ENCODE measurements at places on chromosomes 11 and 22.

DNA sequence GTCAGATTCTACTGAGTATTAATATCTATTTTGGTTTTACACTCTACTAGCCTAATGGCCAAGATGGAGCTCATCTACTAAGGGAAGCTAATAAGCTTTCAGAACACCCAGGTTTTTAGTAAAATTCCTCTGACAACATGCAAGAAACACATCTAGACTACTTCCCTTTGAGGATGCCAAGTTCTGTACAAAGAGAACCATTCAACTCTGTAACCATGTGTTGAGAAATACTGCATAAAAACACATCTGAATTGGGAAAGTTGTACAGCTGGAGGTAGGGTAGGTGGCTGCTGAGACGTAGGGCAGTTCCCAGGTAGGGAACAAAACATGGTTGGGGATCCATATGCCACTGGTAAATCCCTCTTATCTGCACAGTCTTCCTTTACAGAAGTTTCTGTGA lies 66.2 kb downstream of the SC5D start:
- DNase-seq: no peak

- DNase-seq: no peak
Observed at GRCh38 chr22:21443735-21444421, 23.3 kb upstream of the TMEM191C start.

DNA sequence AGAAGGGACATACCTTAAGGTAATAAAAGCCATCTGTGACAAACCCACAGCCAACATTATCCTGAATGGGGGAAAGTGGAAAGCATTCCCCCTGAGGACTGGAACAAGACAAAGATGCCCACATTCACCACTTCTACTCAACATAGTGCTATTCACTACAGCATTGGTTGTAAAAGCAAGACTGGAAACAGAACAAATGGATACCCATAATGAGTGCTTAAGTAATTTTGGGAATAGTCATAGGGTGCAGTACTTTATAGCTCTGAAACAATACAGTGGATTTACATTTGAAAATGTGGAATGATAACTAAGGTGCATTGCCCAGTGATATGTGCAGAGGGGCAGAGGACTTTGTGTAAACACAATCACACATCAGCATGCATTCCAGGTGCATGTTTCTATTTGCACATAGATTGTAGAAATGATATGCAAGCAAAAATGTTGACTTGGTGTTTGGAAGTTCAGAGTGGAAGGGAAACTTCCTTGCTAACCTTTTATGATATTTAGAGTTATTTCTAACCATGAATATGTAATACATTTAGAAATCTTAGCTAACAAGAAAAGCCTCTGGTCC lies 112.3 kb downstream of the IGLL1 start:
- DNase-seq: no peak

DNA sequence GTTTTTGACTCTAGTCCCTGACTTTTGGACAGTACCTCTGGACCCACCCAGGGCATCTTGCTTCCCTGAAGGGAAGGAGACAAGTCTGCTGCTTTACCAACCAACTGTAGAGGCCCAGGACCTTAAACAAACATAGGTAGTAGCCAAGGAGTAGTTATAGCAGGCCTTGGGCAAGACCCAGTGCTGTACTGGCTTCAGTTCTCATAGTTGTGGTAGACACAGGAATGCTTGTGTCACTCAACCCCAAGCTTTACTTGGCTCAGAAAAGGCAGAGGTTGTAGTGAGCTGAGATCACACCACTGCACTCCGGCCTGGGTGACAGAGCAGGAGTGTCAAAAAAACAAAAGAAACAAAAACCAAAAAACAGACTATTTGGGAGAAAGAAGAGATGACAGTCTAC lies 21.3 kb upstream of the OR52M1 start:
- no peak for DNase-seq

GRCh38 chr11:17810746-17811145 lies 76.2 kb downstream of the KCNC1 start:
- DNase-seq: no peak

- DNase-seq: peak; percentile 58
Observed at GRCh38 chr11:33291004-33291777, 34.0 kb downstream of the HIPK3 start.

DNA sequence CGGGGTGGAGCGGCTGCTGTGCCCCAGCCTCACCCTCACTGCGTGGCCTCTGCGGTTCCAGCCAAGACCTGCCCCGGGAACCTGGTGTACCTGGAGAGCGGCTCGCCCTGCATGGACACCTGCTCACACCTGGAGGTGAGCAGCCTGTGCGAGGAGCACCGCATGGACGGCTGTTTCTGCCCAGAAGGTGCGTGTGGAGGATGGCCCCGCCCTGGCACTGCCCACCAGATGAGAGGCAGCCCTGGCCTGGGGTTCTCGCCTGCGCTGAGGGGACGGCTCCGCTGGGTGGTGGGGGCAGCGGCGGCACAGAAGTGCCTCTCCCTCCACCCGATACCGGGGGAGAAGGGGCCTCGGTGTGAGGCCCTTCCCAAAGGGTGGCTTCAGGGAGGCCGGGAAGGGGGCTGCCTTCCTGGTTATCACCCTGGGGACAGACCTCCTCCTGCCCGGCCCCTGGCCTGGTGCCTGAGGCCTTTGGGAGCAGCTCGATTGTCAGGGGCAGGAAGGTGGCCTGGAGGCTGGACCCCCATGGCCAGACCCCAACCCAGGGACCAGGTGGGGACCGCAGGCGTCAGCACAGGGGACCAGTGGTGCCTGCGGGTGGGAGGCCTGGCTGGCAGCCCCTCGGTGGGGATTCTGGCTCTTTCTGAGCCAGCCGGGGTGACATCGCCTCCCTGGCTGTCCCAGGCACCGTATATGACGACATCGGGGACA lies 7.1 kb downstream of the MUC2 start:
- no peak for DNase-seq

DNA sequence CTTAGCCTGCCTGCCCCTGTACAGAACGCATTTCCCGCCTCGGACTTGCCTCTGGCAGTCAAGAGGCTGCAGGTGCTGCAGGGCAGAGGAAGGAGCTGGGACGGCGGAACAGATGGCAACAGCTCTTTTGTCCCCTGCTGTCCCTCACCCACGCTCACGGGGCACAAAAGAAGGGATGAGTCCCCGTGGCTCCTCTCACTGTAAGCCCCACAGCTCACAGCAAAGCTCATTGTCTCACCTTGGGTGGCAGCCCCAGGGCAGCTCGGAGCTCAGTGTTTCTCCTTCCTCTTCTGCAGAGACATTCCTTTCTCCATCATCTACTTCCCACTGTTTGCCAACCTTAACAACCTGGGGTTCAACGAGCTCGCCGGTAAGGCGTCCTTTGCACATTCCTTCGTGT lies 24.3 kb downstream of the SLC25A18 start:
- DNase-seq: no peak

DNA sequence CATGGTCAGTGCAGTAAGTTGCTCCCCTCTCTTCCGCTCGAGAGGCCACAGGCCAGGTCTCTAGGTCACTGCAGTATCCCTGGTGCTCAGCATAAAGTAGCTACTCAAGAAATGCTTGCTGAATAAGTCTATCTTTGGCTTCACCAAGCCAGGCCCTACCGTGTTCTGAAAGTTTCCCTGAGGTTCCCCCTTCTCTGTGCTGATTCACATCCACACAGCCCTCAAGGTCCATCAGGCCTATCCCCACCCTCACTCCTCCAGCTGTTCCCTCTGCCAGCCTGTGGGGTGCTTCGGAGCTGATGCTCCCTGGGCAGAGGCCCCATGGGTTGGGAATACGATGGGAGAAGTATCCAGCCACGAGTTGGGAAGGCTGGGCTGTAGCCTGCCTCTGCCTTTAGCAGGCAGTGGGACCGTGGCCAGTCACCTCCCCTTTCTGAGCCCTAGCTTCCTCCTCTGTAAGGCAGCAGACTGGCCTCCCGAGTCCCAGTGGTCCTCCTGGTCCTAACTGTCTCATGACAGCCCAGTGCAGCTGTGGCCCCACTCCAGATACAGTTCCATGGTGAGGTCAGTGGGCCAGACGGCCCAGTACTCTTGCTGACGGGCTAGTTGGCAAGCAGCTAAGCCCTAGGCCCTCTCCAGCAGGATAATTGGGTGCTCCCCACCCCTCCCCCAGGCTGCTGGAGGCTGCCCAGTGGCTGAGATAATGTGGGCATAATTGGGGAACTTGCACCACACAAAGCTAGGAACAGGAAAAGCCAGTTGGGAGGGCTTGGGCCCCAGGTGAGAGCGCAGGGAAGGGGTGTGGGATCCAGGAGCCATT lies 48.2 kb downstream of the NECTIN1 start:
- no peak for DNase-seq

- DNase-seq: peak; percentile 65
Observed at GRCh38 chr22:45696227-45696626, 24.6 kb downstream of the ATXN10 start.

DNA sequence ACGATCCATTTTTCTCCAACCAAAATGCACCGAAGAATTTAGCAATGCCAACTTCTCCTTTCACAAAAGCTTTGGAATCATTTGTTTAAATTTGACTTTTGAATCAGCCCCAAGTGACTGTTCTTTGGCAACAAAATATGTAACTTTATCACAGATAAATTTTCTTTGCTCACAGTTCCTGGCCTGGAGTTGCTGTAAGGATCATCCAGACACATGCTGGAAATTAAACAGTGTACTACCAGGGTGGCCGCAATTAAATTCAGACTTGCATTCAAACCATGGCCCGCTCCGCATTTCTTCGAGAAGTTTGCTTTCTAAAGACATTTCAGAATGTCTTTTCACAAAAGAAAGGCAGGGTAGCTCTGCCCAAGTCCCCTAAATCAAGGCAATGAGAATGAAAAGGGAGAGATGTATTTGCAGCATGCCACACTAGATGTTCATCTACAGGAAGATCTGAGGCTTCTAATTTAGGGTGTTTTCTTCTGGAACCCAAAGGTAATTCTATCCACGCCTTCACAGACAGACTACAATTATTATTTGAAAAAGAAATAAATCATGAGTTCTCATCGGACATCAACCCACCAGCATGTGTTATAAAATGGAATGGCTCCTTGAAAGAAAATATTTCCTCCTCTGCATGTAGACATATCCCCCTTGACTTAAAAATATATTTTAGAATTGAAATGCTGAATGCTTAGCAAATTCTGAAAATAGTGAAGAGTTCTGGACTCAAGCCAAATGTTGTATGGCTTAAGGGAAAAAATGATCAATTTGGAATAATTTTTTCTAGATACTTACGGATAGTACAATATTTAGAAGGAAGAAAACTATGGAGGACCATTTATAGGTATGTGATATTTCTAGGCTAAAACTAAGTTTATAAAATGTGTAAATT lies 189.7 kb upstream of the BLID start:
- no peak for DNase-seq

Measured in GM10248 (cell line).